ENCODE measurements at places on chromosomes 3 and 15. TPM values are rescaled to one million over a fixed set of nuclear protein-coding genes. Genes with fewer than 3 reads are reported as not detected.

DNA sequence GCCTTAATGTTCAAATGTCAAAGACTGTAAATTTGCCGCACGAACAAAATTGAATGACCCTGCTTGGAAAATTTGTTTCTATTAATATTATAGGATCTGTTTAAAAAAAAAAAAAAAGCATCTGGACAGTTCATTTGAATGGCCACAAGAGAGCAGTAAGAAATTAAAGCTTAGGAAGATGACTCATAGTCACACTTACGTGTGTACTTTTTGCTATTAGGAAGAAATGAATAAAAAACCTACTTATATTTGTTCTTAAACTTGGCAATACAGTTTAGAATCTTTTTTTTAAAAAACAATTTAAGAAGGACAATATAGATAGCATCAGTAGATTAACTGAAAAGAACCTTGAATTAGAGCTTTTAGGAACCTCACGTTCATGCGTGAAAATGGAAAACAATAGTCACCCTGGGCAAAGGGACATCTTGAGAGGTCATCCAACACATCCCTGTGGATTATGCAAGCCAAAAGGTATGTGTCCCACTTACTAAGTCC lies 621.8 kb downstream of the MECOM start:
- no peak for DNase-seq

The KAT2B gene
- total RNA-seq, result 36.7 TPM

DNA sequence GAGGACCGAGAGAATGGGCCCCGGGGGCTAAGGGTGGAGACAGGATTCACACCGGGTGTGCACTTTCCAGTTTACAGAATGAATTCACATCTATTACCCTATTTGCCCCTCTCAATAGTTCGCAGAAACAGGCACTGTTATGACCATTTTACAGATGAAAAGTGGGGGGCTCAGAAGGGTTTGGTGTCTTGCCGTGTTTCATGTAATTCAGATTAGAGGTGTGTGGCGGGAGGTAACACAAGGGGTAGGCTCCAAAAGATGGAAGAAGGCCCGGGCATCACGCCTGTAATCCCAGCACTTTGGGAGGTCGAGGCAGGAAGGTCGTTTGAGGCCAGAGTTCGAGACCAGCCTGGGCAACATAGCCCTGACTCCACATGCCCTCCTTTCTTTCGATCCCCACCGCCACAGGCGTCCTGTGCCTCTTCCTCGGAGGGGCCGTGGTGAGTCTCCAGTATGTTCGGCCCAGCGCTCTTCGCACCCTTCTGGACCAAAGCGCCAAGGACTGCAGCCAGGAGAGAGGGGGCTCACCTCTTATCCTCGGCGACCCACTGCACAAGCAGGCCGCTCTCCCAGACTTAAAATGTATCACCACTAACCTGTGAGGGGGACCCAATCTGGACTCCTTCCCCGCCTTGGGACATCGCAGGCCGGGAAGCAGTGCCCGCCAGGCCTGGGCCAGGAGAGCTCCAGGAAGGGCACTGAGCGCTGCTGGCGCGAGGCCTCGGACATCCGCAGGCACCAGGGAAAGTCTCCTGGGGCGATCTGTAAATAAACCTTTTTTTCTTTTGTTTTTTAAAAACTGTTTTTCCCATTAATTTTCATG lies 3.4 kb downstream of the DUOXA2 start:
- DNase-seq, result no peak

The SNTN gene
- total RNA-seq, result 17.8 TPM

DNA sequence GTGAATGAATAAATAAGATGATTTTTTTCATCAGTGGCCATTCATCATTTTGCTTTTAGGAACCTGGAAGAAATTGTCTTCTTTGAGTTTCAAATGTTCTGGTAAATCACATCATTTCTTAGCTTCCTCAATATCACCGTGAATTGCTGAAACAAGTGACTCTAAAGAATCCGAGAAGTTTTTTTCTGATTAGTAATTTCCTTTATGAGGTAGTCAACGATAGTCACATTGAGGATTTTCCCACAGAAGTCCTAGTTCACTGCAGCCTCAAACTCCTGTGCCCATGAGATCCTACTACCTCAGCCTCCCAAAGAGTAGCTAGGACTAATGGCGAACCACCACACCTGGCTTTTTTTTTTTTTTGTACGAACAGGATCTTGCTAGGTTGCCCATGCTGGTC lies 3.6 kb upstream of the TMPRSS7 start:
- no peak for DNase-seq

The SECISBP2L gene
- total RNA-seq, result 110 TPM

The GPR27 gene
- not detected for total RNA-seq

DNA sequence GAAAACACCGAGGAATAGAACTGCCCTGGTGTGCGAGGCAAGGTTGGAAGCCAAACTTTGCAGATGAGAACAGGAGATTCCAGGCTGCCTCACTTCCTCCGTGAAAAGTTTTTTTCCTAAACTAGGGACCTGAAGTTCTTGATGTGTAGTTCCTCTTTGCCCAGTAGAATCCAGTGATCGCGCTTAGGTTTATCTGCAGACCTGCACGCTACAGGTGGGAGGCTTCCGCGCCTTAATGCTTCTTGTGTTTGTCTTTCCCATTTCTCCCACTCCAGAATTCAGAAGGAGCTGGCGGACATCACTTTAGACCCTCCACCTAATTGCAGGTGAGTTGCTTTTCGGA lies 5.4 kb downstream of the UBE2E1 start:
- DNase-seq, result no peak

- no peak for DNase-seq
These were observed 118.1 kb downstream of the LRRK1 start for GRCh38 chr15:101037090-101037830.

- DNase-seq, result peak; percentile 35
These were observed 245.3 kb upstream of the ZPLD1 start for GRCh38 chr3:102189541-102189940.

DNA sequence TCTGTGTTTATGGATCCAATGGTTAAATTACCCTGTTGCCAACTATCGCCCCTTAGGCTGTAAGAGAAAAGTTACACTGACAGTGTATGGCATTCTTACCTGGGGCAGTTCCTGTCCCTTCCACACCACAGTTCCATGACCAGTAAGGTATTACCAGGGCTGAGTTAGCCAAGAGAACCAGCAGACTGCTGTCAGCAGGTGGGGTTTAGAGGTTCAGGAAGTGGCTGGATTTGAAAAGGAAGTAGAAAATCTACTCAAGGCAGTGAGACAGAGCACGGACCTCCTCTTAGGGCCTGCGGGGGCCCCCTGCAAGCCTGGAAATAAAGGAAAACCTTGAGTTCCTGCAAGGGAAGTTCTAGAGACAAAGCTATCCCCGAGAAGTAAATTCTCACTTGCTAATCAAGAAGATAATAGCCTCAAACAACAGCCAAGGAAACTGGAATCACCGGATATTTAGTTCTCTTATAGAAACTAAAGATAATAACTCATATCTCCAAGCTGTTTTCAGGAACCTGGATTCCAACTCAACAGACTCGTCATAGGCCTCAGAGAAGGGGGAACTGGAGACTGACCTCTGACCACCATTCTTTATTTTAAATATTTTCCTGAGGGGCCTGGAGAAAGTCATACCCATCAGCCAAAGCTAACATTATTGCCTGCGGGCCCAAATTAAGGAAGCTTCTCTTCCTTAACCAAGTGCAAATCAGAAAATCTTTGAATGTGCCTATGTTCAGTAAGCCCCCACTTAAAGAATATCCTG lies 161.7 kb downstream of the ANXA2 start:
- no peak for DNase-seq

GRCh38 chr15:47400603-47401002 lies 316.7 kb upstream of the SEMA6D start:
- DNase-seq, result no peak

DNA sequence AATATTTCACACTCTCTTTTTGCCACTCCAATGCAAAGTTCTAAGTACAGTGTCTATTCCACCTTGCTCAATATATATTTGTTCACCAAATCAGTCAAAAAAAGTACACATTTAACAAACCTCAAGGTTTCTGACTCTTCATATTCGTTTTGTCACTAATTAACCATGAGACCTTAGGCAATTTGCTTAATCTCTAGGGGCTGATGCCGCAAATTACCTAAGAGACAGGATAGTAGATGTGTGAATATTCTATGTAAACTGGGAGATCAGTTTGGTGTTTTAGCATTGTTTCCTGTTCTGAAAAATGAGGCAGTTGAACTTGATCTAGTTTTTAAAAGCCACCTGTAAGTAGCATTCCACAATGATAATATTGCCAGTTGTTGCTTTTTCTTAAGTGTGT lies 182.5 kb upstream of the KCNH8 start:
- no peak for DNase-seq

All from upper lobe of left lung (tissue), 6 donors.